ENCODE measurements at places on chromosomes 7 and 10.

DNA sequence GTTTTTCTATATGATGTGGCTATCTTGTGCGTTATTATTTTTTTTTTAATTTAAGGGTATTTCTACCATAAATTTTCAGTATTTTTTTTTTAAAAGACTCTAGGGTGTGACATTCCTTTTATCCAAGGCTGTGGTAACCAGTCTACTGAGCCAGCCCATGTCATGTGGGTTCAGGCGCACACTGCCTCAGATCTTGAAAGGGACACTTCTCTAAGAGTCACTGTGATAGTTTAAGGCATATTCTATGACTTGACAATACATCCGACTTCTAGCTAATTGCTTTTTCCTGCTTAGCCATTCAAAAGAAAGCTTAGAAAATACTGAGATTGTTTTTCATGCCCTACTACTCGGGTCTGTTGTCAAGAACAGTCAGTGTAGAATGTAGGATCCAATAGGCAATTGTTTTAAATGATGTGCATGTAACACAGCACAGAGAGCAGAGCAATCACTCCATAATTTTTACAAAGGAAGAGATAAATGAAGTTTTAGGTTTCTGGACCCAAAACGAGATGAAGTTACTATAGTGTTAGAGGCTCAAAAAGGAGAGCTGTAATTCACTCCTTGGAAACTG is 263.7 kb downstream of the SORCS3 start:
- no peak for DNase-seq

- DNase-seq: no peak
These were observed 7.4 kb upstream of the TRPV6 start for GRCh38 chr7:142892951-142893350.

DNA sequence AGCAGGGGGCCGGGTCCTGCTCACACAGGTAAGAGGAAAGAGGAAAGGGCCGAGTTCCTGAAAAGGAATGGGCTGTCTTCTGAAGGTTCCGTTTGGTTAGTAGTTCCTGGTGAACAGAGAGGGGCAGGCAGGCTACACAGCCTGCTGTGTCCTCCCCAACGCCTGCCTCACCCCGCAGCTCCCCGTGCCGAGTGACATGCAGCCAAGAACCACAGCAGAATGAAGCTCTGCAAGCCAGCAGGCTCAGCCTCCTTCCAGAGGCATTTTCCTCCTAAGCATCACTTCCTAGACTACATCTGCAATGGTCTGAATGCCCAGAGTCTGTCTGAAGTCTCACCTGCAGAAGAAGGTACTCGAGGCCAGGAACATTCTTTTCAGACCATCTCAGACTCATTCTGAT is 202.4 kb upstream of the TCERG1L start:
- no peak for DNase-seq

DNA sequence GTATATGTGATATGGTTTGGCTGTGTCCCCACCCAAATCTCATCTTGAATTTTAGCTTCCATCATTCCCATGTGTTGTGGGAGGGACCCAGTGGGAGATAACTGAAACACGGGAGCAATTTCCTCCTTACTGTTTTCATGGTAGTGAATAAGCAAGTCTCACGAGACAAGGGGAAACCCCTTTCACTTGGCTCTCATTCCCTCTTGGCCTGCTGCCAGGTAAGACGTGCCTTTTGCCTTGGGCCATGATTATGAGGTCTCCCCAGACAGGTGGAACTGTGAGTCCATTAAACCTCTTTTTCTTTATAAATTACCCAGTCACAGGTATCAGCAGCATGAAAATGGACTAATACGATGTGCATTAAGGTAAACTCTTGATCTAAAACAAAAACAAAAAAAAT is 357.1 kb upstream of the AOAH start:
- peak; percentile 15 for DNase-seq

DNA sequence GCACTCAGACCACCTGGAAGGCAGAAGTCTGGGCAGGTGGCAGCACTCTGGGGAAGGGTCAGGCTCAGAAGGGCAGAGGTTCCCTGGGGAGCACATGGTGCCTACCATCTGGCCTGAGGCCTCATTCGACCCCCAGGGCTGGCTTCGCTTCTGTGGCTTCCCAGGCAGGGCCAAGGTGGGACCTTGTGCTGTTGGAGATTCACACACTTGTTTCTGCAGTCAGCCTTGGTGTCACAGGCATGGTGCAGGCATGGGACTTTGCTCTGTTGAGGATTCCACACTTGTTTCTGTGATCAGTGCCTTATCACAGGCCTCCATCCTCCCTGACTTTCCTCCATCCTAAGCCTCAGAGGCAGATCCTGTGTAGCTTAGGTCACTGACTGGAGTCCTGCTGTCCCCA is 11.3 kb upstream of the FAM241B start:
- DNase-seq: no peak

- no peak for DNase-seq
These were observed 120.0 kb downstream of the CRPPA start for GRCh38 chr7:16301291-16301690.

GRCh38 chr10:34884272-34884952 is 69.3 kb upstream of the PARD3 start:
- DNase-seq: no peak

DNA sequence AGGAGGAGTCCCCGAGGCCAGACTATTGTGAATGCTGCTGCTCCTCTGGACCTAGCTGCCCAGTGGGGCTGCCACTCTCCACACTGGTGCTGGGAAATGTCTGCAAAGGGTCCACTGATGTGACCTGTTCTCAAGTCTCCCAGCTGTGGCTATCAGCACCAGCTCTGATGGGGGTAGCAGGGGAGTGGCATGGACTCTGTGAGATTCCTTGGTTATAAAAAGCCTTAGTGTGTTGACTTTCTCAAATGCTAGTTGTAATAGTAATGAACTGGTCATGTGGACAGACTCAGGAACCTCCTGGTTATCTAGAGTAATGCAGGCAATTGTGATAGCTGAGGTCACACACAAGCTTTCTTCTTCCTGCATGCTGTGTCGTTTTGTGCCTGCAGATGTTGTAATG is 34.1 kb upstream of the ARMC3 start:
- DNase-seq: no peak

GRCh38 chr7:155984609-155985405 is 172.5 kb upstream of the SHH start:
- DNase-seq: no peak

- no peak for DNase-seq
These were observed at the start of gene GIGYF1 for GRCh38 chr7:100694098-100694745. Gene GIGYF1 (minus strand): TSS chr7:100694250. CDS start chr7:100688238, 6,012 bp downstream.

DNA sequence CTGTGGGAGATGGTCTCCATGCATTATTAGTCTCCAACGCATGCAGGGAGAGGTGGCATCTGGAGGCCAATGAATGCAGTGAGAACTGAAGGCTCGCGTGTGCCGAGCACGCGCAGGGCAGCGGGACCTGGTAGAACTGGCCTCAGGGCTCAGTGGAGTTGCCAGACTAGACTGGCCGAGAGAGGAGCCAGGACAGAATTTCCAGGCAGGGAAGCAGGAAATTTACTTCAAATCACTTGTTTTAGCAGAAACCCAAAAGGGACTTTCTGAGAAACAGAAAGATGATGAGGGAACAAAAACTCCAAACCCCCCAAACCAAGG is 311.0 kb upstream of the IMMP2L start:
- DNase-seq: no peak

GRCh38 chr7:99392659-99393354 is 15.6 kb downstream of the PDAP1 start:
- DNase-seq: no peak

GRCh38 chr7:77788327-77788902 is 9.8 kb downstream of the TMEM60 start:
- DNase-seq: no peak

GRCh38 chr7:135910393-135911036 is 66.6 kb downstream of the MTPN start:
- DNase-seq: no peak

DNA sequence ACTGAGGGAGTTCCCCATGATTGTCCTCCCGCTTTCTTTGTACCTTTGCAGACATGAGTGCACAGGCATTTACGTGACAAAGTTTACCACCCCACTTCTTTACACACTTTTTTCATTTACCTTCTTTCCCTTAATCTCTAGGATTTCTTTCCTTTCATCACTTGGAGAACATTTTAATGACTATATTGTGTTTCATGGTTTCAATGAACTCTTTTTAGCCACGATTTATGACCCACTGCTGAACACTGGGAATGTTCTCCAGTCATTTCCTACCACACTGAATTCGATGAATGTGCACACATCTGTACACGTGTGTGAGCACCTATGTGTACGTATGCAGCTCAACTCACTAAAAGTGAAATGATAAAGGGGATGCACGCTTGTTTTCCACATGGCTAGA is 371.7 kb upstream of the IGFBP3 start:
- no peak for DNase-seq

DNA sequence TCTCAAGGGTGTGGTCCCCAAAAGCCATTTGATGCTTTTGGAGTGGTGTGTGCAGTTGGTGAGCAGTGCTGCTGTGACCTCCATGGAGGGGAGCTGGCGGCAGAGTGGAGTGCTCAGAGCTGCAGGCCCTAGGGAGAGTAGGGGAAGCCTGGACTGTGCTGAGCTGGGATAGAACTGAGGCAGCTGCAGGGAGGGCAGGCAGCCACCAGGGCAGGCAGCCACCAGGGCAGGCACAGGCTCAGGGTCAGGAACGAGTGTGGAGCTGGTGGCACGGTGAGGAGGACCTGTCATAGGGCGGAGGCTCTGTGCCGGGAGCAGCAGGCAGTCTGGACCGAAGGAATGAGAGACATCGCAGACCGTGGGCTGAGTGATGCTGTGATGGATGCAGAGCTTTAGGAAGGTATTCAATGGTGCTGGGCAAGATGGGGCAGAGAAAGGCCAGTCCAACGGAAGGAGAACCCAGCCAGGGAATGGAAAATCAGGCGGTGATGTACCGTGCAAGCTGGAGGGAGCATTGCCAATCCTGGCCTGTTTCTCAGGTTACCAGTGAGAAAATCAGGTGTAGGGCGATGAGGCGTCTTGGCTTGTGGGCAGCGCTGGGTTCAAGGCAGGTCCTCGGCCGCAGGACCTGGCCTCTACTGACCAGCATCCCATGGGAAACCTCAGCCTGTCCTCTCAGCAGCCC is 152.6 kb downstream of the CAMK1D start:
- DNase-seq: no peak

DNA sequence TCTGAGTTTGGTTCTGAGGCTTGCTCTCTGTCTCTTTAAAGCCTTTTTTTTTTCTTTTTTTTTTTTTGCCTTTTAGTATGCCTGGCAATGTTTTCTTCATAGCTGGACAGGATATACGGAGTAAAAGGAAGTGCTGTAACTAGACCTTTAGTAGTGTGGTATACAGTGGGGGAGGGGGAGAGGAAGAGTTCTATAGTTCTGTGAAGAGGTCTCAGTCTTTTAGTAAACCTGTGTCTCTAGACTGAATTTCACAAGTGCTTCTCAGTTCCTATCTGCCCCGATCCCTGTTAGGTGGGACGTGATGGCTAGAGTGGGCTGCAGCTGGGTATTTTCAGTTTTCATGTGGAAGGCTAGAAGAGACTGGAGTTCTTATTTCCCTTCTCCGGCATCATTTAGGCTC is 3.1 kb upstream of the ABCC2 start:
- no peak for DNase-seq

- no peak for DNase-seq
These were observed 44.0 kb upstream of the GRID1 start for GRCh38 chr10:86410542-86411124.

DNA sequence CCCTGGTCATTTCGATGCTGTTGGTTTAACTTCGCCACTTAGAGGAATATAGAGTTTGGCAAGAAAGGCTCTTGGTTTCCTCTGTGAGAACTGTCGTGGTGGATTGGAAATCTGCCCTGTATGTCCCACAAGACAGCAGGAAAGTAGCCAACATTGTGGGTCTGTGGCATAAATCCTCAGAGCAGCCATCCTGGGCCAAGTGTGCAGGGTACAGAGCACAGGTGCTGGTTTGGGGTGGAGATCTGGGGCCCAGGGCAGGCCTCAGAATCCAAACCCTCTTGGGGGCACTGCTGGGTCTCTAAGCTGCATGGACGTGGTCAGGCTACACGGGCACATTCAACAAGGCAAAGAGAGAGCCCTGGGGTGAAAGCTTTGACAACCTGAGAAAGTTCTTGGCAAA is 39.2 kb upstream of the TMEM273 start:
- DNase-seq: no peak

- no peak for DNase-seq
These were observed 416.4 kb downstream of the GFRA1 start for GRCh38 chr10:115856580-115856979.

- no peak for DNase-seq
These were observed 227.2 kb downstream of the MTERF1 start for GRCh38 chr7:91653286-91653685.

DNA sequence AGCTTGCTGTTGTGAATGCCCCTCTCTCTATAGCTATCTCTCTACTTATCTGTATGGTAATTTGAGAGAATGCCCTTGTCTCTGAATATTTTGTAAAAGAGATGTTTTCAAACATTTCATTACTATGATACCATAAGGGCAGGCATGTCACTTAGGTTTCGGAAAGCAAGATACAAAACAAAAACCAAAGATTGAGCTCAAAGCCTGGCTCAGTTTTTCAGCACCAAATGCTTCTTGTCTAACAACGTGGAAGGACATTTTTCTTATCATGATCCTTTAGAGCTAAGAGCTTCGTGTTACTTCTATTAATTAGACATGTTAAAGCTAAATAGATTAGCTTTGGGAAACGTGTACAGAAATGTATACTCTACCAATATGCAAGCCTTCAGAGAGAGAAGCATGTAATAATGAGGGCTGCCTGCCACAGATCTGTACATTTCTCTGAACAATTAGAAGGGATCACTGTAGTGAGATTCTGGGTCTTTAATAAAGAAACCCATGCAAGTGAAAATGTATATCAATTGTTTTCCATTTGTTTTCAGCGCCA is 148.9 kb downstream of the ARID5B start:
- DNase-seq: no peak

GRCh38 chr7:117587931-117588330 is 108.1 kb downstream of the CFTR start:
- no peak for DNase-seq

DNA sequence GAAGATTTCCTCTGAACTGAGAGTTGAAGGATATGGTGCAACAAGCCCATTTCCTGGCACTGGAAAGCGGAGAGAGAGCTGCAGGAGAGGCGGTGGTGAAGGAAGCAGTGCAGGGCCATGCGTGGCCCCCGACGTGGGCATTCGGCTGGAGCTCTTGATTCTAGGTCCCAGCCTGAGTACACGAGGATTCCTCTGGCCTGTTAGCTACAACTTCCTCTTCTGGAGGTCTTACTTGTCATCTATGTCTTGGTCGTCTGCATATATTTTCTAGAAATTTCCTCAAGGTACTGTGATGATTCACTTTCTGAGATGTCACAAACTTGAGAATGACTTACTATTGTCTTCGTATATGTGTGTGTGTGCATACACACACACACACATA is 59.2 kb upstream of the JAZF1 start:
- no peak for DNase-seq
